ENCODE measurements at places on chromosomes 5 and 9.

DNA sequence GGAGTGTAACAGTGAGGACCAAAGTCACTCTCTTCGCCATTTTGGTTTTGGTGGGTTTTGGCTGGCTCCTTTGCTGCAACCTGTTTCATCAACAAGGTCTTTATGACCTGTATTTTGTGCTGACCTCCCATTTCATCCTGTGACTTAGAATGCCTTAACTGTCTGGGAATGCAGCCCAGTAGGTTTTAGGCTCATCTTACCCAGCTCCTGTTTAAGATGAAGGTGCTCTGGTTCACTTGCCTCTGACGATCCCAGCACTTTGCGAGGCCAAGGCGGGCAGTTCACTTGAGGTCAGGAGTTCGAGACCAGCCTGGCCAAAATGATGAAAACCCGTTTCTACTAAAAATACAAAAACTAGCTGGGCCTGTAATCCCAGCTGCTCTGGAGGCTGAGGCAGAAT lies 1.8 kb upstream of the CKS2 start:
- no peak for DNase-seq

DNA sequence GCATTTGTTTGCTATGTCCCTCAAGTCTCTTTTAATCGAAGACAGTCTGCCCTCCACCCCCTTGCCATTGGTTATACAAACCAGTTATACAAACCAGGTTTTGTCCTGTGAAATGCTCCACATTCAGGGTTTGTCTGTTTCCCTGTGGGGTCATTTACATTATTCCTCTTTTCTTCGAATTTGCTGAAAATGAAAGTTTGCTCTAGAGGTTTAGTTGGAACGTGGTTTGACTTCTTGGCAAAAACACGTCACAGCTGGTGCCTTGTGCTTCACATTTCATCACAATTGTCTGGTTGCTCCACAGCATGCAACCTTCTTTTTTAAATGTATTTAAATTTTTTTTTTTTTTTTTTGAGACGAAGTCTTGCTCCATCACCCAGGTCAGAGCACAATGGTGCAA lies 4.2 kb upstream of the HAVCR2 start:
- DNase-seq, result no peak

DNA sequence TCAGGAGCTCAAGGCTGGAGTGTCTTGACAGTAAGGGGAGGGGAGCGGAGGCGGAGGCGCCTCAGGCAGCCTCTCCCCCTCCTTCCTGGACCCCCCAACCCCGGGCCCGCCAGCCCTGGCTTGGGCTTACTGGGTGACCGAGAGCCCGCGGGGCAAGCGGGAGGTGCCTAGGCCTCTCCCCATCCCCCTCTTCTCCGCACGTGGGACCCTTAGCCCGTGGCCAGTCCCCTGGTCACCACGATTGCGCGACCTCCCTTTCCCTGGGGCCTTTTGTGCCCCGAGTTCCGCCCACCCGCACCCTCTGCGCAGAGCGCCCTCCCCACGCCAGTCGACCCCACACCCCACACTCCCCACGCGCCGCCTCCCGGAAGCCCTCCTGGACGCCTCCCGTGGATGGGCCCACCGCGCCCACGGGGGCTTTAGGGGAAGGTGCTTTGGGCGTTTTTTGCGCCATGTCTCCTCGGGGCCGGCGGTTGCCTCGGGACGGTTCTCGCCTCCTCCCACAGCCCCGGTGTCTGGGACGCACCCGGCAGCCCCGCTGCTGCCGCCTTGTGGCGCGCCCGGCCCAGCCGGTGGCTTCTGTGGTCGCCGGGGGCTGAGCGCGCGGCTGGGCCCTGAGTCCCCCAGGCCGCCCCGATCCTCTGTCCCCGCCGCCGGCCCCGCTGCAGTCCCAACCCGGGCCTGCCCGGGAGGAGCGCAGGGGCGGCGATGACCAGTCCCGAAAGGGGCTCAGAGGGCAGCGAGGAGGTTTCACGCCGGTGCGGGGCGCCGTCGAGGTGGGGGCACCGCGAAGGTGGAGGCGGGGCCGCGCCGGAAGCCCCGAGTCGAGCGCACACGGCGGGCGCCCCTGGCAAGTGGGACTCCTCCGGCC lies 3.2 kb downstream of the TOR4A start:
- DNase-seq, result no peak

DNA sequence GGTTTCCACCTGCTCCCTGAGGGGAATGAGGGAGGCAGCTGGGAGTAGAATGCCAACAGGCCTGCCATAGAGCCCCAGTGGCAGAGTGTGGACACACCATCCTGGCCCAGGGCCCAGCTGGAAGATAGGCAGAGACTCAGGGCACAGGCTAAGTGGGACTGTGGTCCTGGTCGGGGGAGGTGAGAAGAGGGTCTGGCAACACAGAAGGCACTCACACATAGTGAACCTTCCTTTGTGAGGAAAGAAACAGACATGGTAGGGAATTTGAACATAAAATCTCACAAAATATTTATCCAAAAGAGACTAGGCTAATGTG lies 41.2 kb downstream of the WDR36 start:
- no peak for DNase-seq

DNA sequence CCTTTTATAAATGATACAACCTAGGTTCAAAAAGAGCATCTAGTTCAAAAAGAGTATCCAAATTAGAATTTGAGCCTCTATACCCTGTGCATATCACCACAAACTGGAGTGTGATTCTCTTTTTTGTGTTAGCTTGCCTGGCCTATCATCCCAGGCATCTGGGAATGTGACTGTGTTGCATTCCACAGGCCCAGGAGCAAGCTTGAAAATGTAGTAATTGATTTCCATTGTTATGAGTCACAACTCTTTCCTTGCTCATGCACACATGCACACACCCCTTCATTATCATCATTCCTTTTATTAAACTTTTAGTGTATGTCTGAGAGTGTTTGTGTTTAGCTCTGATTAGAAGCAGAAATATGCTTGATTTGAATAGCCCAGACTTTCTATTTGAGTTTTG lies 75.2 kb downstream of the FCHO2 start:
- peak; percentile 31 for DNase-seq

- DNase-seq, result no peak
These were observed 174.0 kb upstream of the SNX2 start for GRCh38 chr5:122600924-122601323.

GRCh38 chr9:38119560-38120236 lies 50.7 kb upstream of the SHB start:
- DNase-seq, result no peak

- no peak for DNase-seq
These were observed 257.3 kb downstream of the MLLT3 start for GRCh38 chr9:20364959-20365358.

GRCh38 chr9:18397076-18397475 lies 76.9 kb upstream of the ADAMTSL1 start:
- no peak for DNase-seq

DNA sequence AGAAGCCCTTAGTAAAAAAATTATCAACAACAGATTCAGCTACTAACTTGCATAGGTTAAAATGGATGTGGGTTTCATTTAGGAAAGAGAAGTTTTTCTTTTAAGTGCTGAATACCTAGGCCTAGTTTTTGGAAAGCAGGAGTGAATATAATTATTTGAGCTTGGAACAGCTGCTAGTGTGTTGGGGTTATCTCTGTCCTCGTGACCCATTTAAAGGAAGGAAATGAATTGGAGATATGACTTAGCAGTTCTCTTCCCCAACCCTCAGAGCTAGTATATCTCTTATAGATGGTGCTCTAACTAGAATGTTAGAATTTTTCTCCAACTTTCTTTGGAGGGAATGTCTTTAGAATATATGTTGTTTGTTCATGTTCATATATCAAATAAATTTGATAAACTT lies 38.6 kb downstream of the ZNF366 start:
- DNase-seq, result no peak

GRCh38 chr9:92635760-92636159 lies 34.2 kb downstream of the IPPK start:
- no peak for DNase-seq

- DNase-seq, result no peak
These were observed 74.5 kb upstream of the PALM2AKAP2 start for GRCh38 chr9:109705515-109705914.

DNA sequence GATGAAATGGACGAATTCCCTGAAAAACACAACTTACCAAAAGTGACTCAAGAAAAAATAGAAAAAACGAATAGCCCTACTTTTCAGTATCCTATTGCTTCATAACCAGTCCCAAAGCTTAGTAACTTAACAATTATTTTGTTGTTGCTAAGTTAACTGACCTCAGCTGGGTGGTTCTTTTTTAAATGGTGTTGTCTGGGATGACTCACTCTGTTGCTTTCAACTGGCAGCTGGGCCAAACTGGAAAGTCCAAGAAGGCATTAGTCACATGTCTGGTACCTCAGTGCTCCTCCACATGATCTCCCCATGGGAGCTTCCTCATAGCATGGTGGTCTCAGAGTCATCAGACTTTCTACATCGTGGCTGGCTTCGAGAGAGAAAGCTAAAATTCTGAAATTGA lies 47.8 kb upstream of the ADAMTS2 start:
- DNase-seq, result no peak

DNA sequence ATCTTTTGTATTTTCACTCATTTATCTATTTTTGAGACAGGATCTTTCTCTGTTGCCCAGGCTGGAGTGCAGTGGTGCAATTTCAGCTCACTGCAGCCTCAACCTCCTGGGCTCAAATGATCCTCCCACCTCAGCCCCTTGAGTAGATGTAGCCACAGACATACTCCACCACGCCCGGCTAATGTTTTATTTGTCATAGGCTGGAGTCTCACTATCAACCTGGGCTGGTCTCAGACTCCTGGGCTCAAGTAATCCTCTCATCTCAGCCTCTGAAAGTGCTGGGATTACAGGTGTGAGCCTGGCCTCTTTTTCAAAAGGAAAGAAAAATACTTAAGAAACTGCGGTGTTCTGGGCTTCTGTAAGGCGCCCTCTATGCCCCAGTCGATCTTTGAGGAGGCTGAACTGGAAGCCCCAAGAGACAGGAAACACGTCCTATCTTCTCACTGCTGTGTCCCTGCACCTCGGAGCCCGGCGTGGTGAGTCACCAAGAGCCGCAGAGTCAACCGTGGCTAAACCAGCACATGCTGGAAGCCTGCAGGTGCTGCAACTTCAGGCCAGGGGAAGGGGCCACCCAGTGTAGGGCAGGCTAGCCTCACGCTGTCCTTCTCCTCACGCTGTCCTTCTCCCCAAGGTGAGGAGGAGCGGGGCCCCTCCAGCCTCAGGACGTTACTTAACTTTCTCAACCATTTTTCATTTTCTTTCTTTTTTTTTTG lies 15.2 kb upstream of the LHX3 start:
- DNase-seq, result no peak

GRCh38 chr5:134249469-134250379 lies 23.9 kb upstream of the PPP2CA start:
- DNase-seq, result no peak

GRCh38 chr5:148732692-148733091 lies 78.4 kb upstream of the HTR4 start:
- no peak for DNase-seq

DNA sequence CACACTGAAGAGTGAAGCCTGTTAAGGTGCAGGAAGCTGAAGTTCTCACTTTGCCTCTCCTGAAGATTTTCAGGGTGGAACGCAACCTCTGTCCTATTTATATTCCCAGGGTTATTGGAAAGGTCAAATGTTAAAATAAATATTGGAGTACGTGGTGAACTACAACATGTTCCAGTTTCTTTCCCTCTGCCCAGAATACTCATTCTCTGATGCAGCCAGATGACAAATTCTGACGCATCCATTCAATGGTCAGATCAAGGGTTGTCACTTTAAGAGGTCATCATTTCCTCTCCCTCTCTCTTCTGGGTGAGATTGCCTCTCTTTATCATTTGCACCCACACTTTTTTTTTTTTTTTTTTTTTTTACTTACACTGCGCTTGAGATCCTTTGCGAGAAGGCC lies 277.1 kb downstream of the BRINP1 start:
- no peak for DNase-seq

DNA sequence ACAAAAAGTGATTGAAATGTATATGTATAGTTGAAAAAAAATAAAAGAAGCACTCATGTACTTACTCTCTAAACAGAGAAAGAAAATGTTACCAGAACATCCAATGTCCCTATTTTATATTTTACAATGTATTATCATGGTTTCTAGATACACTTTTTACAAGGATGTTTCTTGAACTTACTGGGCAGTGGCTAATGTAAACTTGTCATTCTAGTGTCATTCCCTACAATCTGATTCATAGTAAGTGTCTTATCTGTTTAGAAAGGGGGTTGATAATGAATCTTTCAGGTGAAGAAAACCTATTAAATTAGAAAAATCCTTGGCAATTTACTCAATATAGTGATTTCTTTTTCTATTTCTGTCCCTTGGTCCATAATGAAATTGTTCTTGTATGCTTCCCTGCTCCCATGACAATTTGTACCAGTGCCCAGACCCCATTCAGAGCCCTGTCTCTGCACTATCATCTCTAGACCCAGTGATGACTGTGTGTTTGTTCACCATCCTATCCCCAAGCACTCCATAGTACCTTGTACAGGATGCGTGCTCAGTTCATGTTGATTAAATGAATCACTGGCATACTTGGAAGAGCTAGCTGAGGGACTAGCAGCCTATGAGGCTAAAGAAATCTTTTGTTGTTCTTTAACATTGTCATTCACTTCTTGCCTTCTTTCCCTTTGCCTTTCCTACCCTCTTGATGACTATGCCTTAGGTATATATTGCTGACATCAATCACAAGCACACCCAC lies 101.2 kb downstream of the HMHB1 start:
- DNase-seq, result no peak
